ENCODE measurements at places on chromosomes 5 and 9. TPM values are rescaled to one million over a fixed set of nuclear protein-coding genes. Genes with fewer than 3 reads are reported as not detected.

GRCh38 chr9:133140174-133140505, 19.1 kb upstream of the RALGDS start:
- DNase-seq = no peak

GRCh38 chr9:74172874-74173273, 324.3 kb upstream of the RORB start:
- DNase-seq = no peak

DNA sequence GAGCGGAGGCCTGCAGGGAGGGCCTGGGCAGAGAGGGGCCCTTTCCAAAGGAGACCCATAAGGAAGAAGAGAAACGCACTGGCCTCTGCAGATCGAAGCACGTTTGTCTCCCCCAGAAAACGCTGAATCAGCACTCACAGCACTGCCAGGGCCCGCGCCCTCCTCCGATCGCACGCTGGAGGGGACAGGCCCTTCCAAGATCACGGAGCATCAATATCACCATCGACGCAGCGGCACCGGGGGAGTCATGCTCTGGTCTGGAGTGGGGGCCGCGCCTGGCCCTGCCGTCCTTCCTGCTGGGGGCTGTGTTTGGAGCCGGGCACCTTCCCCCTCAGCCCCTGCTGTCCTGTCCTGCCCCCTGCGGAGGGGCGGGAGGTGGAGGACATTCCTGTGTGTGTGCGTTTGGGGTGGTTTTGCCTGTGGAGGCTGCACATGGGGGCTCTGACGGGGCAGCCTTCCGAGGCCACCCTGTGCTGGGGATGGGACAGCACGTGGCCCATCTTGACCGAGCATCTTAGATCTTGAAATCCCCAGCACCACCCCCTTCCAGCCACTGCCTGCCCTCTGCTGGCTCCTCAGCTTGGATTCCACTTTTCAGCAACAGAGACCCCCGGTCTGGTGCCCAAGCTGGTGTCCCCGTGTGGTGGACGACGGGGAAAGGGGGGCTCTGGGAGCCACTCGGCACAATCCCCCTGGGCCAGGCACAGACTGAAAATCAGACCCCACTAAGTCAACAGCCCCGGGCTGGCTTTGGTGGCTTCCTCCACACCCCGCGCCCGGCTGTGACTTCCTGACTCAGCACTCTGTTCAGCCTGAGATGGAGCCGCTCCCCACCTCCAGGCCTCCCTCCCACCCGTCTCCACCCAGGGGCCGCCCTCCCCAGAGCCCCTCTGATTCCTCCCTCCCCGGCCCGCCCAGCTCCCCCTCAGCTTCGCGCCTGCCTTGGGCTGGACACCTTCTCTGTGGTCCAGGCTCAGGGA, 8.3 kb downstream of the TMEM250 start:
- DNase-seq = peak; percentile 55

DNA sequence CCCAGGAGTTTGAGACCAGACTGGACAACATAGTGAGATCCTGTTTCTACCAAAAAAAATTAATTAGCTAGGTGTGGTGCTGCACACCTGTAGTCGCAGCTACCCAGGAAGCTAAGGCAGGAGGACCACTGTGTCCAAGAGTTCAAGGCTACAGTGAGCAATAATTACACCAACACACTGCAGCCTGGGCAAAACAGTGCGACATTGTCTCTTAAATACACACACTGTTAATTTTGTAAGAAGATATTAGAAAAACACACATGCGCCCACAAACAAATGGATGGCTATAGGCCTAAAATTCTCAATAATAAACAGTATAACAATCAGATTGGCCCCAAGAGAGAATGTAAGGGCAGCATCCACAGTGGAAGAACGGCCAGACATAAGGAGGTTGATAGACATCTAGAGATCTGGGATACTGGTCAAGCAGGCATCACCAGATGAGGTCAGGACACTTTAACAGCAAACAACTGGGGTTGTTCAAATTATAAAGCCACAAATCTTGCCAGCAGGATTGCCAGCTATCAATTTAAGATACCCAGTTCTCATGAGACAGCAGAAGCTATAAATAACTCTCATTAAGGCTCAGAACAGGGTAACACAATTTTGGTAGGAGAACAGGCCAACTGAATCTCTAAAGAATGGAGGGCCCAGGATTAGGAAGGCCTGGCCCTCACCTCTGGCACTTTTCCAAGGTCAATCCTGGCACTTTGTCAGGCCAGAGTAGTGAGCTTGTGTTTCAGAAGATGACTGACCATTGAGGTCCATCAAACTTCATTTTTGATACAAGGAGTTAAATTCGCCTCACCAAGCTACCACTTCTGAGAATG, 29.5 kb downstream of the GOLPH3 start:
- DNase-seq = no peak

DNA sequence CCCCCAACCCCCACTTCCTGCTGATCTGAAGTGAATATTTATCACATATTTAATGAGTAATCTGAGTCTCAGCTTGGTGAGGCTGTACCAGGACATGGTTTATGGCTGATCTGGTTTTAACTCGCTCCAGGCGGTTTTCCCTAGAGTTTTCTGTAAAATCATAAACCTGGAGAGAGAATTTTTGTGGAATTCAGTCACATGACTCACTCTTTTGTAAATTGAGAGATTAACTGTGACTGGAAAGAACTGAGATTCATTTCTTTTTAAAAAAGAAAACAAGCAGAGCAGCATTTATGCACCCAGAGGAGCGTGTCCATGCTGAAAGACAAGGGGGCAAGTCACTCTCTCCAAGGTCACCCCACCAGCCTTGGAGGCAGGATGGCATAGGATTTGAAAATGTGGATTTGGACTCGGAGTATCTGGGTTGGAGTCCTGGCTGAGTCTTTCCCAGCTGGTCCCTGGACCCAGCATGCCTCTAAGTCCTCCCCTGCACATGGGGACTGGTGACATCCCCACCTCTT, 81.8 kb downstream of the ZNF618 start:
- DNase-seq = no peak

DNA sequence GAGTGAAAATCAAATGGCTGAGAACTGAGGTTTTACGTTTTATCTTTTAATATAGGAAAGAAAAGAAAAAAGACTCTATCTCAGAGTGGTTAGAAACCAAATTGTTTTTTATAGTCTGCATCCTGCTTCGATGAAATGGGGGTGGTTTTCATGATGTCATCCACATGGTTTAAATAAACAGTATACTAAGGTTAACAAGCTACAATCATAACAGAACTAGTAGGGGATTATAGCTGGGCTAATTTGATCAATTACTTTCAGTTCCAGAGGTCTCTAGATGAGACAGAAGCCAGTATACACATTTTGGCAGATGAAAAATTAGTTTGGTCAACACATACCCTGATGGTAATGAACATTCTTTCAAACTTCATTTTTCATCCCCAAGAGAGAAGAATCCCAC, 106.3 kb upstream of the SNX2 start:
- DNase-seq = no peak

GRCh38 chr9:98702835-98703380, 5.8 kb downstream of the GABBR2 start:
- DNase-seq = no peak

GRCh38 chr9:85645909-85646627, 95.7 kb downstream of the AGTPBP1 start:
- DNase-seq = no peak

DNA sequence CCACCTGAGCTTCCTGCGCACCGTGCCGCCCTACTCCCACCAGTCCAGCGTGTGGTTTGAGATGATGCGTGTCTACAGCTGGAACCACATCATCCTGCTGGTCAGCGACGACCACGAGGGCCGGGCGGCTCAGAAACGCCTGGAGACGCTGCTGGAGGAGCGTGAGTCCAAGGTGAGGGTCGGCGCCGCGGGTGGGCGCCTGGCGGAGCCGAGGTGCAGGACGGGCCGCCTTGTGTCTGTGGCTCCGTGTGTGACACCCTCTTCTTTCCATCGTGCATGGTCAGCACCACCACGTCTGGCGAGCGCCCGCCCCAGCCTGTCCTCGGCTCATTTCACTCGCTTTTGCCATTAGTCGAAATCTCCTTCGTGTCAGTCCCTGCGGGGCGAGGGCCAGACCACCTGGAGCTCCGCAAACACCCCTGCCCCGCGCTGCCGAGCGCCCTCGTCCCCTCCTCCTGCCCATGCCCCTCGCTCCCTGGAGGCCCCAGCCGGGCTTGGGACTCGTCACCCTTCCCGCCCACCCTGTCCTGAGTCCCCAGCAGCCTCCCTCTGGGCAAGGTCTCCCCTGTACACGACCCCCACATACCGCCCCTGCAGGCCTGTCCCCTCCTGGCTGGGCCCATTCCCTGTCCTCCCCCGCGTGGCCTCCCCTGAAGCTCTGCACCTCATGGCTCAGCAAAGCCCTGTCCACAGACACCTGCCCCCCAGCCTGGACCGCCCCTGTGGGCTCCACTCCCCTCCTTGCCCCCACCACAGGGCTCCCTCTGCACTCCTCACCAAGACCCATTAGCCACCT, 7.0 kb downstream of the GRIN1 start:
- DNase-seq = no peak

RALGPS1 gene
- 6.6 TPM for polyA plus RNA-seq

CFAP157 gene
- 0.22 TPM for polyA plus RNA-seq

CTNND2 gene
- 1.5 TPM for polyA plus RNA-seq

FOXD4L3 gene
- not detected for polyA plus RNA-seq

Measured in ovary (tissue), 10 donors.